Stimulated activated CD4-positive, alpha-beta T cell treated with anti-CD3 and anti-CD28 coated beads, TNF-alpha, amount 100 ng/mL, for 48 hours (primary cell): ENCODE measurements at places on chromosomes 1 and 21.
A peak's percentile ranks its signal among the peaks of the same experiment; 100 is the strongest.

DNA sequence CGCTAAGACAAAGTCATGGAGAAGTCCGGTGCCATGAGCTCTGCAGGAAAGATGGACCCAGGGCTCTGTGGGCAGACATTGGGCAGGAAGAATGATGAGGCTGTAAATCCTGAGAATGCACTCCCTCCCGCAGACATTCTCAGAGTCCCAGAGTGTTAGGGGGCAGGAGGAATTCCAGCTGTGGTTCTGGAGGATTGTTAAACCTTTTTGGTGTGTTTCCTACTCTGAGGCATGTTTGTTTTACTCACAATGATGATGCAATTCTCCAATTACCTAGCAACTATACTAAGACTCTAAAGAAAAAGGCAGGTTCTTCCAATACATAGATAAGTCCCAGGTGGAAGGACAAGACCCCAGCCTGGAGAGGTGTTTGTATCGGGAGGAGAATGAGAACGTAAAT lies 2.8 kb upstream of the CAPN9 start:
- DNase-seq = no peak

- no peak for DNase-seq
These were observed 9.2 kb upstream of the VPS26C start for GRCh38 chr21:37276377-37276776.

- DNase-seq = no peak
These were observed 184.4 kb downstream of the RYR2 start for GRCh38 chr1:237226177-237226944.

GRCh38 chr1:22450351-22451021 lies 1.2 kb upstream of the ZBTB40 start:
- DNase-seq = no peak

- no peak for DNase-seq
These were observed 32.1 kb downstream of the URB2 start for GRCh38 chr1:229657993-229658755.

- no peak for DNase-seq
These were observed 25.0 kb upstream of the CCDC27 start for GRCh38 chr1:3727042-3727824.

DNA sequence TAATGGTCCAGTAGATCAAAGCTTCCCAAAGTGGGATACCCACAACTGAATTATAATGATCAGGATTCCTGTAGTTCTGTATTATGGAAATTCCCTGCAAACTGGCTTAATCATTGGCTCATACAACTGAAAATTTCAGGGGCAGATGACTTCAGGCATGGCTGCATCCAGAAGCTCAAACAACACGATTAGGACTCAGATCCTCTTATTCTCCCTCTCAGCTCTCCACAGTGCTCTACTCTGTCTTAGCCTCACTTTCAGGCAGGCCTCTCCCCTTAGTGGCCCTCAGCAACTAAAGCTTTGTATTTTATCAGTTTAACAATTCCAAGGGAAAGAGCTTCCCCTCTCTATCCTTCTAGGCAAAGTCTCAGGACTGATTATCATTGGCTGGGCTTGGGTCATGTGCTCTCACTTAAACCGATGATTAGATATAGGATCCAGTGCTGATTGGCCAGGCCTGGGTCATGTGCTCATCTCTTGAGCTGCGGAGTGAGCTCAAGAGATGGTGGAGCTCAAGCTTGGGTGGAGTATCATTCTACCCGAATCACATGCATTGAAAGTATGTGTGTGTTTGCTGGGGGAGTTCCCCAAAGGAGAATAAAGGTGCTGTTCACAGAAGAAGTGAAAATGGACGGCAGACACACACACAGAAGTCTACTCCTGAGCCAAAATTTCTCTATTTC lies 57.9 kb upstream of the RUNX3 start:
- DNase-seq = no peak

DNA sequence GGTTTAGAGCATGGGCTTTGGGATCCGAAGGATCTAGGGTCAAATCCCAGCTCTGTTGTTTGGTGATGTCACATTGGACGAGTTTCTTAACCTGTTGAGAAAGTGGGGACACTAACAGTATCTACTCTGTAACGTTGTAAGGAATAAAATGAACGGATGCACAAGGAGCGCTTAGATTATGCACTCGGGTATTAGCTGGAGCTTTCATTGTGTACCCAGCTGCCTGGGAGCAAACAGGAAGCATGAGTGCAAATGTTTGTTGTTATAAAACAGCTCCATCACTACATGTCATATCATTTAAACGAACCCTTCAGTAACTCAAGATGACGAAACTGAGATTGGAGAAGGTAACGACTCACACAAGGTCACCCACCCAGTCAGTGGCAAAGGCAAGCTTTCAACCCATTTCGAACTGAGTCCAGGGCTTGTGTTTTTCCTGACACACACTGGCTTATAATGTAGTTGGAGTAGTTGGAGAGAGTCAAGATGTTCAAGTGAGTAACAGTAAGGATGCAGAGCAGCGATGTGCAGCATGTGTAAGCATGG lies 16.2 kb upstream of the SLC6A17 start:
- DNase-seq = no peak

GRCh38 chr1:29081201-29081600 lies 42.5 kb downstream of the TMEM200B start:
- DNase-seq = no peak

DNA sequence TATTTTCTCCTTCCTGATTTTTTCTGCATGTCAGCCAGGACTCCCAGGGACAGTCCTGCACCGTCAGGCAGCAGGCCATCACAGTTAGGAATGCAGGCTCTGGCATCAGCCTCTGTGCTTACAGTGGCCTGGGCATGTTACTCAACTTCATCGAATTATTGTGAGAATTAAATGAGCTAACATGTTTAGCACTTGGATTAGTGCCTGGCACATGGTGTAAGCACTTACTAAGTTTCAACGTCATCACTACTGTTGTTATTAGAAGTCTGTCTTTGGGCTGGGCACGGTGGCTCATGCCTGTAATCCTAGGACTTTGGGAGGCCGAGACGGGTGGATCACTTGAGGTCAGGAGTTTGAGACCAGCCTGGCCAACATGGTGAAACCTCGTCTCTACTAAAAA lies 45.1 kb downstream of the SCCPDH start:
- DNase-seq = no peak

DNA sequence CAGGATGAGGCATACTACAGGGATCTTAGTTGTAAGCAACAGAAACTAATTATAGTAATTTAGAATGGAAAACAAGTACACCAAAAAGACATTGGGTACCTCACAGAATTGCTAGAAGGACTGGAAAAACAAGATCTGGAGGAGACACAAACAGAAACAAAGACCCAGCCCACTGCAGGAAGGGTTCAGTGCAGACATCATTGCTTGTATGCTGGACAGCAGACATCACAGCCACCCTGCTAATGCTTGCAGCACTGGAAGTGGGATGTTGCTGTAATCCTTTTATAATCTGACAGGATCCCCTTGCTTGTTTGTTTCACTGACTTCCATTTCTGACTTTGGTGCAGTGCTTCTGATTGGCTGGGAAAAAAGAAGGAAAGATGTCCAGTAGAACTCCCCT lies 111.4 kb upstream of the ZNF678 start:
- no peak for DNase-seq

GRCh38 chr1:92481971-92482664 lies 4.6 kb downstream of the GFI1 start:
- DNase-seq = no peak

- DNase-seq = no peak
These were observed 45.2 kb downstream of the SLC44A3 start for GRCh38 chr1:94865360-94865759.

DNA sequence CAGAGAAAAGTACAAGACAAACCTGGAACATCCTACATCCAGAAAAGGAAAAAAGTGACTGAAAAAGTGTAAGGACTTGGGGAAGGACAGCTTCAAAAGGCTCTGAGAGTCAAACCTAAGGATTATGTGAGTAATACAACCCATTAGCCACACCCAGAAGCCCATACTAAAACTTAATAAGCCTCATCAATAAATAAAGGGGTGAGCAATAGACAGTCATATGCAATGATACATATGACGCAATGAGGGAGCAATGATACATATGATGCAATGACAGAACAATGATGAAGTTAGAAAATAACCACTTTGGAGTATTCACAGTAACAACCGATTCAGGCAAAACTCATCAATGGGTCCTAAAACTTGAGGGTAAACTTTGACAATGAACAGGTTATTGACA lies 50.1 kb downstream of the BRWD1 start:
- DNase-seq = no peak

DNA sequence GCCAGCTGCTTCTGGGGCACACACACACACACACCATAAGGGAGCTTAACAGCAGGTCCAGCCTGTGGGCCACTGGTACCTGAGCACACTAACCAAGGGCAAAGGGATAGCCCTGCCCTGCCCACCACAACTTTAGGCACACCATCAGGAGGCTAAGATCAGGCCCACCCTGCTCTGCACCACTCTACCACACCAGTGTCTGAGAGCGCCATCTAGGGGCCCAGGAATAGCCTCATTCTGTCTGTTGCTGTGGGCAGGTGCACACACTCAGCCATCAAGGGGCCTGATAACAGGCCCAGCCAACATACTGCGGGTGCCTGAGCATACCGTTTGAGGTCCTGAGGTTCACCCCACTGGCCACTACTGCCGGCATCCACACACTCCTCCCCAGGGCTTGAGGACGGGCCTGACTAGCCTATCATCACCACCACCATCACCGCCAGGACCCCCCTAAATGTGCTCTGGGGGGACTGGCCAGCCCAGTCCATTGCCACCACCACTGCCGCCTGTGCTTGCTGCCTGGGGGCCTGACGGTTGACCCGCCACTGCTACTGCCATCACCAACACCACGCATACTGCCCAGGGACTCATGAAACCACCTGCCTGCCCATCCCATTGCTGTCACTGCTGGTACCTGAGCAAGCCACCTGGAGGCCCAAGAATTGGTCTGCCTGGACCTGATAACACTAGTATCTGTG lies 31.3 kb downstream of the NSL1 start:
- peak; percentile 61 for DNase-seq

GRCh38 chr1:118304722-118305359 lies 119.8 kb upstream of the SPAG17 start:
- no peak for DNase-seq

DNA sequence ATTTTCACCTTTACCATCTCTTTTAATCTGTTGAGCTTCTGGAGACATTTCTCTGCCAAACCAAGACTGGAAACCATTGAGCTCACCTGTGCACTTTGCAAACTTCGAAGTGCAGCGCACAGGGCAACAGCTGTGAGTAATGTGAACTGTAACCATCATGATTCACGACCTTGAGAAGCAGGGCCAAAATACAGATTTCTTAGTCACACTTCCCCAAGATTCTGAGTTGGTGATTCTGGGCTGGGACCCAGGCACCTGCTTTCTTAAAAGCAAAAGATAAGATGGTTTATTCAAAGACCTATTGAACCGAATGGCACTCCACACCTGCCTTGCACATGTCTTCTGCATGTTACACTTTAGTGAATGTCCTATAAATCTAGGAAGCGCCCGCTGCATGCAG lies 10.2 kb downstream of the AGTRAP start:
- no peak for DNase-seq

DNA sequence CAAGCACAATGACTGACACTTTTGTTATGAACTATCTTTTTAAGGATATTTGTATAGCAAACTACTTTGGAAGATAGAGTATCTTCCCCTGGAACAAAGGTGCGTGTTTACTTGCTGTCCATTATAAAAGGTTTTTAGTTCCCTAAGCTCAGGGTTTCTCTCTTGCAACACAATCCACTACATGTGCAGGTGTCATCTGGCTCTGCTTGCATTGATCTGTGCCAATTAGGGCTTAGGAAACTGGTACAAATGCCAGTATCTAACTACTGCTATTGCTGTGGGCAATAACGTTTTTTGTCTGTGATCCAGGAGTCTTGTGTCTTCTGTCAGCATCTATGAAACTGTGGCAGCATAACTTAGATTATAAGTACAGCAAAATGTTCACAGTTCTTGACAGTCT lies 68.3 kb upstream of the ABCD3 start:
- no peak for DNase-seq
